ENCODE measurements at places on chromosomes 16 and 17.

- H3K36me3 ChIP-seq: no peaks in the 10 kb centered on the region
- H3K4me1 ChIP-seq: no peaks in the 10 kb centered on the region
- H3K27ac ChIP-seq: no peak overlapping the region
- DNase-seq: no peak
- H3K27me3 ChIP-seq: no peaks in the 10 kb centered on the region
- no peak overlapping the region for H3K4me3 ChIP-seq
Observed at GRCh38 chr16:52293204-52293603, 253.7 kb downstream of the TOX3 start.

DNA sequence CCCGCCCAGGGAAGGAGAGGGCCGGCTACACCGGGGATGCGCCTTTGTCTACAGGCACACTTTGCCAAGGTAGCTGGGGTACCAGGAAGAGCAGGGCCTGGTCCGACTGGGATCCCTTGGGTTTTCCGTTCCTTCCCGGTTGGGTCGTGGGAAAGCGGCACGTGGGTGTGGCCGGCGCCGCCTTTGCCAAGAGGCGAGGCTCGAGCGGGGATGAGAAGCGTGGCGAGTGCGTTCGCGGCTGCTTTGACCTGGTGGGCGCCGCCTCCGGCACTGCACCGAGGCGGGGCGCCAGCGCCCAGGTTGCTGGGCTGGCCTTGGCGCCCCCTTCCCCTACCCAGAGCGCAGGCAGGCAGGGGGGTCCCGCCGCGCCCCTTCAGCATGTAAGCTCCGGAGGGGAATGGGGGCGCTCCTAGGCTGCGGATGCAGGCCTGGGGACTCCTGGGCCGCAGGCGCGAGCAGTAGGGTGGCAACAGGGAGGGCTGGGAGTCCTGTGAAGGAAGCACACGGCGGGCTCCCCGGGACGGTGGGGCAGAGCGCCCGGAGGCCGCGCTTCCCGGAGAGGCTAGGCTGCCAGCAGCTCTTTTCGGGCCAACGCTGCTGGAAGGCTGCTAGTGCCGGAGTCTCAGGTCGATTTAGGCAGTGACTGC lies 2.0 kb downstream of the HAS3 start:
- no peak overlapping the region for H3K27ac ChIP-seq
- H3K36me3 ChIP-seq: peaks cover 28% of the 10 kb centered on the region
- H3K4me3 ChIP-seq: peak overlapping the region; percentile 61

DNA sequence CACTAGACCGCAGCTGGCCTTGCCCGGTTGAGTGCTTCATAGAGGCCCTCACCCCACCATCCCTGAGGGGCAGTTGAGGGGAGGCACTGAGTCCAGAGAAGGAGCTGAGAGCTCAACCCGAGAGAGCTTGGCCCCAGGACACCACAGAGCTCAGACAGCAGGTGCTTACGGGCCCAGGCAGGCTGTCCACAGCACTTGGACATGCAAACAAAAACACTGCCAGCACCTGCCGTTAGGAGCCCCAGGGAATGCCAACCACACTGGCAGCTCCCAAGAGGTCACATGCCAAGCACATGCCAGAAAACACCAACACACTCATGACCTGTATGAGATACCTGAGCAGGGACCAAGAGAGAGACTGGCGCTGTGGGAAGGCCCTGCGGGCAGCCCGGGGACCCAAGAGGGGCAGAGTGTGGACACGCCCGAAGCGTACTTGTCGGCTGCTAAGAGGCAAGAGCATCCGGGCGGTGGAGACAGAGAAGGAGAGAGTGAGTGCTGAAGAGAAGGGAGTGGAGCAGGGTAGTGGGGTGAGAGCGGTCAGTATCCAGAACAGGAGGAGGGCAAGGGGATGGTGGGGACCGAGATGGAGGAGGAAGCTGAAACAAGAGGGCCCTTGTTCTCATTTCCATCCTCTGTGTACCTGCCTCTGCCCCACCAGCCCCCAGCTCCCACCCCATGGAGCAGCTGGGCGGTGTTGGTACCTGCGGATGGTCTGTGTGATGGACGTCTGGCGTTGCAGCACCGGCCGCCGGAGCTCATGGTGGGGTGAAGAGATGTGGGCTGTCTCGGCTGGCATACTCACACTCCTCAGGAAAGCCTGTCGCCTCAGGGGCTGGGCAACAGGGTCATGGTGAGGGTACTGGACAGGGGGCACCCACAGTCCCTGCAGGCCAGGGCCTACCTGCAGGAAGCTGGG lies 8.2 kb downstream of the RHBDF1 start:
- H3K4me3 ChIP-seq: no peak overlapping the region
- DNase-seq: no peak
- peaks cover 95% of the 10 kb centered on the region for H3K36me3 ChIP-seq
- no peak overlapping the region for H3K27ac ChIP-seq
- H3K4me1 ChIP-seq: peaks cover 45% of the 10 kb centered on the region

DNA sequence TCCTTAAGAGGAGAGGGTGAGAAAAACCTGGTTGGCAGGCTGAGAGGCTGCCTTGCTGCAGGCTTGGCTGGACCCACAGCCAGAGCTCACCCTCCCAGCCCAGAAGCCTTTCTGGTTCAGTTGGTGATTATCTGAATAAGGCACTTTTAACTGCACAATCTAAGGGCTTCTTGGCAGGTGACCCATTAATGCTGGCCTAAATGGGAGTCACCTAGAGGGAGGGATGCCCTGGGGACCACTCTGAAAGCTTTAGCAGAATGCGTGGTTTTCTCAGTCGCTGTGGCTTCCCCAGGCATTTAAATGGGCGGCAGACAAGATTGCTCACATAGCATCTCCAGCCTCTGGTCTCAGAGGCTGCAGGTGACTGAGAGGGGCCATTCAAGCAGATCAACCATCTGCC lies 33.2 kb upstream of the SHISA9 start:
- H3K4me1 ChIP-seq: no peaks in the 10 kb centered on the region
- H3K27ac ChIP-seq: no peak overlapping the region
- no peaks in the 10 kb centered on the region for H3K36me3 ChIP-seq
- no peak overlapping the region for H3K4me3 ChIP-seq

DNA sequence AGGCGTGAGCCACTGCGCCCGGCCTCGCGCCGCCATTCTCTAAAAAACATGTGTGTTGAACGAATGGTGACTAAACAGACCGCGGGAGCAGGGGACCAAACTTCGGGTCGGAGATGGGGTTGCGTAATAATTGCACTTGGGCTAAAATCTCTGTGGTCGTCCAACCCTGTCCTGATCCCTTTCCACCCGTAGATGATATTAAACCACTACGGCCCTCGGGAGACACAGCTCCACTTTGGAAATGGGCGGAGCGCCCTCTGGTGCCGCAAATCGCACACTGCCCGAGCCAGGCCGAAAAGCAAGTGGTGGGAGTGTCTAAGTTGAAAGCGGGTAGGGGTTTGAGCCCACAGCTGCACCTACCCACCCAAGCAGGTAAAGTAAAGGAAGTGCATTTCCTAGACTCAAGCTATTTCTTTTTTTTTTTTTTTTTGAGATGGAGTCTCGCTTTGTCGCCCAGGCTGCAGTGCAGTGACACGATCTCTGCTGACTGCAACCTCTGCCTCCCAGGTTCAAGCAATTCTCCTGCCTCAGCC lies 17.0 kb downstream of the CAVIN1 start:
- DNase-seq: peak; percentile 70
- no peak overlapping the region for H3K27ac ChIP-seq
- peaks cover 20% of the 10 kb centered on the region for H3K4me1 ChIP-seq
- no peak overlapping the region for H3K4me3 ChIP-seq
- peaks cover 37% of the 10 kb centered on the region for H3K36me3 ChIP-seq

GRCh38 chr17:77465358-77466041 lies 324.7 kb downstream of the SEC14L1 start:
- H3K4me1 ChIP-seq: peaks cover 55% of the 10 kb centered on the region
- H3K4me3 ChIP-seq: no peak overlapping the region
- DNase-seq: peak; percentile 89
- H3K36me3 ChIP-seq: peaks cover 24% of the 10 kb centered on the region
- no peaks in the 10 kb centered on the region for H3K27me3 ChIP-seq

DNA sequence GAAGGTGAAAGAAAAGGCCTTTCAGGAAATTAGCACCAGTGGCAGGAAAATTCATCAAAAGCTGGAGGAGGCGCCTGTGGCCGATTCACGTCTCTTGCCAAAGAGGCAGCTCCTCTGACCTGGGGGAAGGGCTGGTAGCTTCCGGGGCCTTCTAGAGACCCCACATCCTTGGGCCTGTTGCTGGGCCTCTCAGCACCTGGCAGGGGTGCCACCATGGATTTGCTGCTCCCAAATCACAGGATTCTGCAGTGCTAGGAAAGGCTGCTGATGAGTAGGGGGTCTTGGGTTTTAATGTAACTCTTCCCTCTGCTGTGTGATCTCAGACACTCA lies 11.6 kb upstream of the CBFB start:
- no peak overlapping the region for H3K27ac ChIP-seq
- no peak for DNase-seq
- no peaks in the 10 kb centered on the region for H3K36me3 ChIP-seq

DNA sequence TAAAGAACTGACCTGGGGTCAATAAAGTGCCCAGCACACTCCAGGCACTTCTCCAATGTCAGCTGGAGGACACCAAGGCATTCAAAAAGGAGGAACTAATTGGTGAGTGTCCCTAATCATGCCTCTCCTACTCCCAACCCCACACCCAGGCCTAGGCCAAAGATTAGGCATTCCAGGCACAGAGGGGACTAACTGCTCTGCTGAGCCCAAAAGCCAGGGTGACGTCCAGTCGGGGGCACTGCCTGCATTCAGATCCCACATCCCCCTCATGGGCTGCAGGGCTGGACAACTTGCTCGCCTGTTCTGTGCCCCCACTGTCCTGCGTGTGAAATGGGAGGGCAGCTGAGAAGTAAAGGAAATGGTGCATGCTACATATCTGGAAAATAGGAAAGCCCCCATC lies 115.4 kb downstream of the DYNLRB2 start:
- DNase-seq: no peak
- H3K36me3 ChIP-seq: peaks cover 2% of the 10 kb centered on the region
- H3K4me3 ChIP-seq: no peak overlapping the region
- H3K27me3 ChIP-seq: no peaks in the 10 kb centered on the region
- no peak overlapping the region for H3K27ac ChIP-seq
- peaks cover 2% of the 10 kb centered on the region for H3K4me1 ChIP-seq

GRCh38 chr16:25606069-25606468 lies 85.7 kb upstream of the HS3ST4 start:
- no peak for DNase-seq
- no peak overlapping the region for H3K4me3 ChIP-seq
- no peaks in the 10 kb centered on the region for H3K27me3 ChIP-seq
- no peaks in the 10 kb centered on the region for H3K36me3 ChIP-seq
- H3K27ac ChIP-seq: no peak overlapping the region
- no peaks in the 10 kb centered on the region for H3K4me1 ChIP-seq

- H3K4me1 ChIP-seq: peaks cover 23% of the 10 kb centered on the region
- no peak overlapping the region for H3K4me3 ChIP-seq
- DNase-seq: no peak
- H3K27me3 ChIP-seq: no peaks in the 10 kb centered on the region
- no peaks in the 10 kb centered on the region for H3K36me3 ChIP-seq
Observed at GRCh38 chr16:81530814-81531213, 86.2 kb downstream of the CMIP start.

- peaks cover 28% of the 10 kb centered on the region for H3K36me3 ChIP-seq
- no peak for DNase-seq
- no peak overlapping the region for H3K27ac ChIP-seq
- H3K4me3 ChIP-seq: no peak overlapping the region
- no peaks in the 10 kb centered on the region for H3K4me1 ChIP-seq
Observed at GRCh38 chr16:46932802-46933201, 40.7 kb downstream of the DNAJA2 start.

DNA sequence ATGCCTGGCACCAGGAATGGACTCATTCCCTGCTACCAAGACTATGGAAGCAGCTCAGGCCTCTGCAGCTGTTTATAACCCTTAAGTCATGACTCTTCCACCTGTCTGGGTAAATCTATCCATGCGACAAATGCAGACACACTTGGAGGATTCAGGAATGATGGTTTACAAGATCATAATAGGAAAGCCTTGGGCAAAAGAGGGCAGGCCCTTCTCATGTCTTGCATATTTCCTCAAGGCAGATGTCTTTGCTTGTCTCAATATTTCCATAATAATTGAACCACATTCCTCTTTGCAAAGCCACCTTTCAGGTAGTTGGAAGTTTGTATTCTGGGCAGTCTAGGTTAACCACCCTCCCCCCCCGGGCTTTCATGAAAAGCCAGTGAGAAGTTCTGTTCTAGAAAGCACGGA lies 884 bp upstream of the JPT1 start:
- H3K27me3 ChIP-seq: no peaks in the 10 kb centered on the region
- H3K36me3 ChIP-seq: peaks cover 21% of the 10 kb centered on the region
- DNase-seq: peak; percentile 14
- peaks cover 2% of the 10 kb centered on the region for H3K4me1 ChIP-seq
- no peak overlapping the region for H3K4me3 ChIP-seq

- H3K27ac ChIP-seq: peak overlapping the region; percentile 45
- H3K4me3 ChIP-seq: no peak overlapping the region
- H3K4me1 ChIP-seq: peaks cover 2% of the 10 kb centered on the region
- H3K27me3 ChIP-seq: no peaks in the 10 kb centered on the region
Observed at GRCh38 chr17:35586569-35587073, 501 bp upstream of the AP2B1 start.

- peaks cover 3% of the 10 kb centered on the region for H3K4me1 ChIP-seq
- H3K4me3 ChIP-seq: no peak overlapping the region
Observed at GRCh38 chr16:15538507-15538906, 104.1 kb downstream of the BMERB1 start.

DNA sequence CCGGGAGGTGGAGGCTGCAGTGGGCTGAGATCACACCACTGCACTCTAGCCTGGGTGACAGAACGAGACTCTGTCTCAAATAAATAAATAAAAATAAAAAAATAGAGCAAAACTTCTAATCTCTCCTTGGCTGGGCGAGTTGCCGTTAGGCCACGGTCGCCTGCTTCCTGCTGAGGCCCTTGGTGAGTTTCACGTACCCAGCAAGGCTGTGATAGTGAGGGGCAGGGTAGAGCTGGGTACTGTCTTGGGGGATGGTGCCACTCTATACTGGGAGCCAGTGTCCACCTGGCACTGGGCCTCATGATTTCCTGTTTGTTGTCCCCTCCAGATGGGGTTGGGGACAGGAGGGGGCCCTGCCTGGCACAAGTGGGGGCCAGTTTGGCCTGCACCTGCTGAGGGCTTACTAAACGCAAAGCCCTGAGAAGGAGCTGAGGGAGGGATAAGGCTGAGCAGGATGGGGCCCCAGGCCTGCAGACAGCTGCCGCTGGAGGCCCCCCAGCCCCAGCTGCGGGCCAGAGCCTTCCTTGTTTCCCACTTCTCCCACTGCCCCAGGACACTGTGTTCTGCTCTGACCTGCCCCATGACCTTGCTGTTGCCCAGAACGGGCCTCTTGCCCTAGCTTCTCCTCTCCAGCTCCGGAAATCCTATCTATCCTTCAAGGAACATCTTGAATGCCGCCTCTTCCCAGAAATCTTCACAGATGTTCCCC lies 25.4 kb downstream of the GJD3 start:
- DNase-seq: no peak
- no peaks in the 10 kb centered on the region for H3K27me3 ChIP-seq
- H3K27ac ChIP-seq: no peak overlapping the region
- H3K4me1 ChIP-seq: peaks cover 32% of the 10 kb centered on the region

GRCh38 chr17:76585033-76585648 lies 519 bp downstream of the ST6GALNAC2 start:
- no peaks in the 10 kb centered on the region for H3K36me3 ChIP-seq
- peak overlapping the region; percentile 75 for H3K4me3 ChIP-seq
- H3K27me3 ChIP-seq: peaks cover 37% of the 10 kb centered on the region
- peak; percentile 41 for DNase-seq
- H3K4me1 ChIP-seq: peaks cover 16% of the 10 kb centered on the region
- H3K27ac ChIP-seq: no peak overlapping the region

GRCh38 chr16:87747626-87748414 lies 18.0 kb downstream of the KLHDC4 start:
- peaks cover 63% of the 10 kb centered on the region for H3K36me3 ChIP-seq
- H3K4me1 ChIP-seq: peaks cover under 1% of the 10 kb centered on the region
- no peak overlapping the region for H3K4me3 ChIP-seq
- no peaks in the 10 kb centered on the region for H3K27me3 ChIP-seq
